ENCODE measurements at places on chromosomes 2 and 18.

DNA sequence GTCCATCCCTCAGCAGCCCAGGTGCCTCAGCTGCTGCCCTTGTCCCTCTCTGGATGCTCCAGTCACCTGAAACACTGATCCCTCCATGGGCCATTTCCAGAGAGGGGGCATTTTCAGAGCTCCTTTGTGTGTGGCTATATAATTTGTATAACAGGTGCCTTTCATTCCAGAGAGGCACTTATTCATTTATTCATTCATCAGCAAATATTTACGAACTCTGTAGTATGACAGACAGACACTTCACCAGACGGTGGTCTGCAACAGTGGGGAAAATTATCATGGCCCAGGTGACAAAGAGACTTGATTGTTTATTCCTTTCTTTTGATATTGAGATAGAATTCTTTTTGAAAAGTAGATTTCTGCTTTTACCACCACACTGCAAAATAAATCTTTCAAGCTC, 361.7 kb downstream of the TMEM182 start:
- DNase-seq: no peak

- no peak for DNase-seq
Measured at GRCh38 chr2:168819829-168820489, 17.5 kb downstream of the NOSTRIN start.

GRCh38 chr2:3635171-3635974, 22.6 kb upstream of the ALLC start:
- no peak for DNase-seq

GRCh38 chr2:43081131-43081765, 145.2 kb downstream of the ZFP36L2 start:
- DNase-seq: no peak

DNA sequence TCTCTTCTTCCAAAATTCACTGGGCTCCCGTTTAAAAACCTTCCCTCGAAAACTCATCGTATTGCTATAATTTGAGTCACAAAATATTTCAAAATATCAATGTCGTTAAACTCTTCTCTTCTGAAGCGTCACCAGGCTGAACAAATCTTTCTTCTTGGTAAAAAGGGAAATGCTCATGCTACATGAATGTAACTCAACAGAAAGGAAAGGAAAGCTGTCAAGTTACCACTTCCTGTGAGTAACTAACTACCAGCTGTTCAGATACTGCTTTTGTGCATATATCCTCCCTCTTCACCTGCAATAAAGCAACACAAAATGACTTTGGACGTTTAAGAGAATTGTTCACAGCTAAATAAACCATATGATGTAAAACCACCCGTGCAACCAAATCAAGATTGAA, 95.4 kb downstream of the DOCK10 start:
- no peak for DNase-seq

- DNase-seq: no peak
Measured at GRCh38 chr2:14418115-14418514, 214.4 kb upstream of the LRATD1 start.
